NB4 (cell line): ENCODE measurements at places on chromosomes 2 and 18.

GRCh38 chr2:183242937-183243336 lies 118.7 kb downstream of the NUP35 start:
- DNase-seq: no peak

DNA sequence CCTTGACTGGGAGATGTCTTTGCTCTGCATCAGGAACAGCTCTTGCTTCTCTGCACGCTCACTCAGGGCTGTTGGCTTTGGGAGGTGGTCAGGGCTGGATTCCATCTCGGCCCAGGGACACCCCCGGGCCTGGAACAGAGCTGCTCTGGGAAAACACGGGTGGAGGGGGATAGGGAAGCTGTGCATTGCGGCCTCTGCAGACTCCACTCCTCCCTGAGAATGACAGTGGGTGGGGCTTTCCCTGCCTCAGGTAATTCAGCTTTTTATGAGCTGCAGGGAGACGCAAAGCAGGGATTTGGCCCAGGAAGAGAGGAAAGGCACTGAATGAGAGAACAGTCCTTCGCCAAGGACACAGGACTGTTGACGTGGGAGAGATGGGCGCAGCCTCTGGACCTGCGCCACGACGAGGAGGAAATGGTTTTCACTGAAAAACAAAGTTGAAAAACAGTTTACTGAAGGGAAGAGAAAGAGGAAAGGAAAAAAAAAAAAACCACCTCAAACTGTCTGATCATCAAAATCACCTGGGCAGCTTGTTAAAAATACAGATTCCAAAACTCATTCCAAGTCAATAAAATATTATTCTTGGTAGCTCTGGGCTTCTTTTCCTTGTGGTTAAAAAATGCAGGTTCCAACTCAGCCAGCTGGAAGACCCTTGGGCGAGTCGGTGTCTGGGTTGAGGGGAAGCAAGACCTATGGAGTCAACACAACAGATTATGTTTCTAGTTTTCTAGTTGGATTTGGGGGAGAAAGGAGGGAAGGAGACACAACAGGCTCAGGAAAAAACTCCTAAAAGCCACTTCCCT lies 194.0 kb downstream of the ZFP36L2 start:
- DNase-seq: no peak

GRCh38 chr2:205022841-205023240 lies 477.6 kb downstream of the PARD3B start:
- no peak for DNase-seq

GRCh38 chr18:9135081-9135911 lies 1.3 kb upstream of the ANKRD12 start:
- no peak for DNase-seq

DNA sequence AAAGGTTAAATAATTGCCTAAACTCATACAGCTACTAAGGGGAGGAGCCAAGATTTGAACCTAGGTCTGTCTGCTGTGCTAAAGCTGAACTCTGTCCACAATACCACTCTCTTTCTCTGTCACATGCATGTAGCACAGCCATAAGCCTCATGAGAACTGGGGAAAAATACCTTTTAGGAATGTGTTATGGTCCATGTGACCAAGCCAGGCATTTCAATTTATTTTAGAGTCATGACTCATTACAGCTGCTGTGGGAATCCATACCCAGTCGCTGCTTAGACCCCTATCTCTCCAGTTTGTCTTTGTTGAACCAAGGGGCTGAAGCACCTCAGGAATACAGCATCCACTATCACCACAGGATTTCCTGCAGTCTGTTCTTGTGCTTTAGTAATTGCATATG lies 200.0 kb upstream of the SIX3 start:
- no peak for DNase-seq

DNA sequence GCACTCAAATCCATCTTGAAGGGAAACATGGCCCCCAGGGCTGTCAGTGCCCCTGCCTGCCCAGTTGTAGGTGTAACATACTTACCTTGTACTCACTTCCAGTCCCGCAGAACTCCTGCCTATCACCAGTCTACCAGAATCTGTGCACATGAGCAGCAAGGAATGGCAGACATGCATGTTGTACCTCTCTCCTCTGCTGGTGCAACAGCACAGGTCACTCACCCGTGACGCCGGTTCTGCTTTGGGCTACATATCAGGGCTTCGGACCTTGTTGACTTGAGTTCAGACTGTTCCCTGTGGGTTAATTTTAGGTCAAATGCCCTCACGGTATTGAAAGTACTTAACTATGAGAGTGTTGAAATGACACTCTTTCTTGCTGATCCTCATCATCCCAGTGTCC lies 215.7 kb downstream of the TPGS2 start:
- no peak for DNase-seq

GRCh38 chr2:69386789-69387734 lies at the start of gene GFPT1:
Gene GFPT1 (minus strand): TSS chr2:69387227. CDS start chr2:69387071, 156 bp downstream.
- peak; percentile 96 for DNase-seq

DNA sequence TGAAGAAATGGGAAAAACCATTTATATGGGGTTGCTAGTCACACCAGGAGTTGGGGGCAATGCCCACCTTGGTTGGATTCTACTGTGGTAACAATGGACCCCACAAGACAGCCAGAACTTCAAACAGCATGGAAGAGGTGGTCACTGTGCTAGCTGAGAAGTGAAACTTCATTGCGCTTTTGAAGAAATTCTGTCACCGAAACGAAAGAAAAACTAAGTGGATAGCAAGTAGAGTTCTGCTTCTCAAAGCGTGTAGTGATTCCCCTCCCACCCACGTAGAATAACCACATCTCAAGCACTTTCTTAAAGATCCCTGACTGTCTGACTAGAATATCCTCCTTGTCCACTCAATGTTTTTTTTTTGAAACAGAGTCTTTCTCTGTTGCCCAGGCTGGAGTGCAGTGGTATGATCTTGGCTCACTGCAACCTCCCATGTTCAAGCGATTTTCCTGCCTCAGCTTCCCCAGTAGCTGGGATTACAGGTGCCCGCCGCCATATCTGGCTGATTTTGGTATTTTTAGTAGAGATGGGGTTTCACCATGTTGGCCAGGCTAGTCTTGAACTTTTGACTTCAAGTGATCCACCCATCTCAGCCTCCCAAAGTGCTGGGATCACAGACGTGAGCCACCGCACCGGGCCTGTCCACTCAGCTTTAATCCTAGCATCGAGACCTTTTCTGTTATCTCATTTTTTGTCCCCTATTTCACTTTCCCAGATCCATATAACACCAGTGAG lies 30.1 kb upstream of the CCL20 start:
- peak; percentile 50 for DNase-seq

DNA sequence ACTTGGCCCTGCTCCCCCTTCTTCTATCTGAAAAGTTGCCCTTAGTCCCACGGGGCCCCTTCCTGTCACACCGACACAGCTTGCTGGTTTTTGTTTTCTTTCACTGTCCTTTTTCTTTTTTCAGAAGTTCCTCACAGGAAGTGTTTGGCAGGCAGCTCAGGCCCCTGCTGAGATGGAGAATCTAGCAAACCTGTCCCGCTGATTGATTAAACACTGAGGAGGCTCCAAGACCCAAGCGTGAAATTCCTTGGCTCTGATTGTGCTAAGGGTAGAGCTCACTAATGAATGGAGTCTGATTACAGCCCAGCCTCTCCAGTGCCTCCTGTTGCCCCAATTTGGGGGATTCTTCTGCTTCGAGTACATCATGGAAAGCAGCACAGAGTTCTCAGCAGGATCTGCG lies 365.9 kb upstream of the MEX3C start:
- DNase-seq: no peak

GRCh38 chr18:35247412-35248249 lies 6.8 kb downstream of the ZNF397 start:
- peak; percentile 55 for DNase-seq
